ENCODE measurements at places on chromosomes 7 and 10. TPM values are rescaled to one million over a fixed set of nuclear protein-coding genes. Genes with fewer than 3 reads are reported as not detected.

DNA sequence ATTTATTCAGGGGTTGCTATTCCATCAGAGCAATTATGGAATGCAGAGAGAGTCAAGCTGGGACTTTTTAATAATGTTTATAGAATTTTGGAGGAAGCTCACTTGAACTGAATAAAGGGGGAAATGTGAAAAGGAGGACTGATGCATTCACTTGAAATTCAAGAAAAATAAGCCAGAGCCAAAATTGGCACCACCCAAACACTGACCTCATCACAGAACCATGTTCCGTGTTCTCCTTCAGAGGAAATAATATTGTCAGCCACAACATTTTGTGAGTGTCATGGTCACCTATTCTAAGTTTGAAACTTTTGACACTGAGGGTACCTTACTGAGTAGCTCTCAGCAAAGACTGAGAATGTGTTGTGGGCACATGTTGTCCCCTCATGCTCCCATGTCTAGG, 207.0 kb downstream of the ANK3 start:
- no peak for DNase-seq

The ZNF777 gene
- total RNA-seq: 9.5 TPM

DNA sequence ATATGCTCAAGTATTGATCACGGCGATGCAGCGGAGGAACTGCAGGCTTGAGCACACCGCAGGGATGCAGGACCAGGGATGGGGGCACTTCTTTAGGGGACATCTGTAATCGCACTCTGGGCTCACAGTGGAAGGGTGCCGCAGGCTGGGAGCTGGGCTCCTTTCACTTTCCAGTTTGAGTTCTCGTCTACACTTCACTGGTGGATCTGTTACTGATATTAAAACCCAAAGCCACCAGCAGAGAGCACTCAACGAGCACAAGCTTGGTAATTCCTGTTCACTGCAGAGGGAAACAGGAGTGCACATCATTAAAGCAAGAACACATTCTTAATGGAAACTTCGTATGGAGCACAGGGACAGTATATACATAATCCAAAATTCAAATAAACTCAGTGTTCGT, 91.3 kb downstream of the PARD3 start:
- no peak for DNase-seq

DNA sequence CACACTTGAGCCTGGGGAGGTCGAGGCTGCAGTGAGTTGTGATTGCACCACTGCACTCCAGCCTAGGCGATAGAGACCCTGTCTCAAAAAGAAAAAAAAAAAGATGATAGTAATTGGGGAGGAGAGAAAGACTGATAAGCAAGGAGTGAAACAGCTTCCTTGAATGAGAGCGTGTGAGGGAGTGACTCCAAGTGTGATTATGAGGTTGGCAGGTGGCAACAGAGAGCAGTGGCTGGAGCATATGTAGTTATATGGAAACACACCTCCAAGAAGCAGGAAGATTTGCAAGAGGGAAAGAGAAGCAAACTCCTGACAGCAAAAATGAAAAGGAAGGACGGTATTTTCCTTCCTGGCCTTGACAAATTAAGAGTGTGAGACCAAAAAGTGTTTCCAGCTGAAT, 50.4 kb downstream of the VKORC1L1 start:
- DNase-seq: no peak

- DNase-seq: no peak
Observed at GRCh38 chr10:121459279-121459621, 139.0 kb downstream of the FGFR2 start.

The CHCHD2 gene
- 263 TPM for total RNA-seq

GRCh38 chr7:14835384-14835783, 67.2 kb downstream of the DGKB start:
- no peak for DNase-seq

The PTPRZ1 gene
- total RNA-seq: 1.8 TPM

GRCh38 chr10:35882422-35883150, 240.5 kb upstream of the FZD8 start:
- DNase-seq: no peak

- no peak for DNase-seq
Observed at GRCh38 chr10:118668228-118668952, 72.9 kb upstream of the PRLHR start.

The HOXA2 gene
- total RNA-seq: 1.3 TPM

DNA sequence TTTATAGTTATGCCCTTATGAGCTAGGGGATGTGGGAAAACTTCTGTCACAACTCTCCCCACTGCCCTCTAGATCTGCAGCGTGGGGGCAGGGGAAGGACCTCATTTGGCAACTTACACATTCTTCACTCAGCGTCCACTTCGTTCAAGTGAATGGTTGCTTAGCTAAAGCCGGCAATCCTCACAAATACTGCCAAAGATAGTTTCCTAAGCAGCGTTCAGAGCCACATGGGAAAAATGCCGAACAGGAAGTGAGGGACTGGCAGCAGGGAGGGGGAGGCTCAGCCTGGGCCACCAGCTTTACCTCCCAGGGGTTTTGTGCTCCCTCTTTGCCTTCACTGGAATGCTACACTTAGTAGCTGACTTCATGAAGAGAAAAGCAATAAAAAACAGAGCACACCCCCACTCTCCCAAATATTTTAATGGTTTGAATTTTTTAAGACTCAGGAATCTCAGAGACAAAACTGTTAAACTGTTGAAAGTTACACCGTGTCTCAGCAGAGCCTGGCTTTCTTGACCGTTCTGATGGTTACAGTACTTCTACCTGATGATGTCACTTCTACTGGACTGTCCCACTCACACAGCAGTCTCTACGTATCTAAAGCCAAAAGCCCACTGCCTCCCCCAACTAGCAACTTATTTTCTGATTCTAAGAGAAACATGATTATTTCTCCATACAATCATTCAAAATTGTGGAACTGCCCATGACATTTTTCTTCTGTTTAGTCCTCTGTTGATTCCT, 10.4 kb downstream of the GRM3 start:
- peak; percentile 77 for DNase-seq

The NODAL gene
- not detected for total RNA-seq

Data from posterior vena cava (tissue), 2 donors.